CD4-positive, alpha-beta T cell treated with Interleukin-17A for 1 hour (primary cell): ENCODE measurements at places on chromosomes 16 and 17.
A peak's percentile ranks its signal among the peaks of the same experiment; 100 is the strongest.

DNA sequence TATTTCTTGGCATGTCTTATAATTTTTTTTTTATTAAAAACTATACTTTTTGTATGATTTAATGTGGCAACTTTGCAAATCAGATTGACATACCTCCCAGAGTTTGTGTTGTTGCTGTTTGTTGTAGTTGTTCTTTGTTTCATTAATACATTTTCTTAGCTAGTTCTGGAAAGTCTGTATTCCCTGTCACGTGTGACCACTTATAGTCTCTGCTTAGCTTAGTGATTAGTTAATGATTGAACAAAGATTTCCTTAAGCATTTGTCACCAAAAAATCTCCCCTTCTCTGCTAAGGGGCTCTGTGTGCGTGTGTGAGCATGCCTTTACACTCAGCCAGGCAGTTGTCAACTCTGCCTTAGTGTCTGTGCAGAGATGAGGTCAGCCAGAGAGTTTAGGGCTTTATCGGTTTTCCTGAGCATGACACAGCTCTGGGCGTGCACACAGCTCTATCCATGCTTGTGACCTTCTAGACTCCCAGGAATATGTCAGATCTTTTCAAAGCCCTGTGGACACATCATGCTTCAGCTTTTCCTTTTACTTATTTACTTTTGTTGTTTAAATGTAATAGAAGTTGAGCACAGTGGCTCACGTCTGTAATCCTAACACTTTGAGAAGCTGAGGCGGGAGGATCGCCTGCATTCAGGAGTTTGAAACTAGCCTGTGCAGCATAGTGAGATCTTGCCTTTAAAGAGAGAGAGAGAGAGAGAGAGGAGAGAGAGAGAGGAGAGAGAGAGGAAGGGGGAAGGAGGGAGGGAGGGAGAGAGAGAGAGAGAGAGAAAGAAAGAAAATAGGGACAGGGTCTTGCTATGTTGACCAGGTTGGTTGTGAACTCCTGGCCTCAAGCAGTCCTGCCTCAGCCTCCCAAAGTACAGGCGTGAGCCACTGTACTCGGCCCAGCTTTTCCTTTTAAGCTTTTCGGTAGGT, 21.9 kb downstream of the DNAI2 start:
- DNase-seq = no peak

DNA sequence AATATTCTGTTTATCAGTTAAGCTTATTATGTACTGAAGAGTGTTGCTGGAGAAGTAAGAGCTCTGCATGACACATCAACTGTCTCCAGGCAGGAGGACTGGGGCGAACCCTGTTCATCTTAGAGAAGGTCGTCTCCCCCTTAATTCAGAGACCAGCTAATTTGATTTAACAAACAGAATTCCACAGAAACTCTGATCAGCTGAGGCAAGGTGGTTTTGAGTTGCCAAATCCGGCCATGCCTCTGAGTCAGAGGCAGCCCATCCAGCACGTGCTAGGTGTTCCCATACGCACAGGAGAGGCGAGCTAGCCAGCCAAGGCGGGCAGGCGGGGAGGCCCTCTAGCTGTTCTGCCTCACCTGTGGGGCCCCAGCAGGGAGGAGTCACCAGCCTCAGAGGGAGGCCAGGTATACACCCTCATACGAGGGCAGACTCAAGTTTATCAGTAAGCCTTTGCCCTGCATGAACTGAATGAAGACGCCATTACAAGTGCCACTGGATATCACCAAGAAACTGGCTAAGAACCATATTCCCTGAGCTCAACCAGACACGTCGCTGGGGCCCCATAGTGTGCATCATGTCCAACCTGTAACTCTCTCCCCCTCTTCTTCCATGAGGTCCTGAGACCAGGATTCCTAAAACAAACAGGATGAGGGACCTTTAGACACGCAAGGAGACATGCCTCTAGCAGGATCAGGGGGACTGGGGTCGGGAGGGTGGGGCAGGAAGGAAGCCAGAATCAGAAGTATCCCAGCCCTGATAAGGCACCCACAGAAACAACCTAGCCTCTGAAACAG, 25.7 kb downstream of the STAT5A start:
- DNase-seq = no peak

DNA sequence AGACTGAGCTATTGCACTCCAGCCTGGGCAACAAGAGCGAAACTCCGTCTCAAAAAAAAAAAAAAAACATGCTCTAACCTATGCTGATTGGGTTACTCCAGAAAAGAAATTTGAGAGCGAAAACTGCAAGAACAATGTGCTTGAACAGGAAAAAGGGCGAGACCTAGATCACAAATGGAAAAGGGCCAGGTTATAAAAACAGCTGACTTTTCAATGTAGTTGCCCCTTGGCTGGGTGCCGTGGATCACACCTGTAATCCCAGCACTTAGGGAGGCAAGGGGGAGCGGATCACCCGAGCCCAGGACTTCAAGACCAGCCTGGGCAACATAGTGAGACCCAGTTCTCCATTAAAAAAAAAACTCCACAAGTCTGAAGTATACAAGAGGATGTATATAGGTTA, 48.8 kb downstream of the MRM3 start:
- no peak for DNase-seq

- DNase-seq = no peak
These were observed 117.8 kb downstream of the ADAMTS18 start for GRCh38 chr16:77317059-77317458.

DNA sequence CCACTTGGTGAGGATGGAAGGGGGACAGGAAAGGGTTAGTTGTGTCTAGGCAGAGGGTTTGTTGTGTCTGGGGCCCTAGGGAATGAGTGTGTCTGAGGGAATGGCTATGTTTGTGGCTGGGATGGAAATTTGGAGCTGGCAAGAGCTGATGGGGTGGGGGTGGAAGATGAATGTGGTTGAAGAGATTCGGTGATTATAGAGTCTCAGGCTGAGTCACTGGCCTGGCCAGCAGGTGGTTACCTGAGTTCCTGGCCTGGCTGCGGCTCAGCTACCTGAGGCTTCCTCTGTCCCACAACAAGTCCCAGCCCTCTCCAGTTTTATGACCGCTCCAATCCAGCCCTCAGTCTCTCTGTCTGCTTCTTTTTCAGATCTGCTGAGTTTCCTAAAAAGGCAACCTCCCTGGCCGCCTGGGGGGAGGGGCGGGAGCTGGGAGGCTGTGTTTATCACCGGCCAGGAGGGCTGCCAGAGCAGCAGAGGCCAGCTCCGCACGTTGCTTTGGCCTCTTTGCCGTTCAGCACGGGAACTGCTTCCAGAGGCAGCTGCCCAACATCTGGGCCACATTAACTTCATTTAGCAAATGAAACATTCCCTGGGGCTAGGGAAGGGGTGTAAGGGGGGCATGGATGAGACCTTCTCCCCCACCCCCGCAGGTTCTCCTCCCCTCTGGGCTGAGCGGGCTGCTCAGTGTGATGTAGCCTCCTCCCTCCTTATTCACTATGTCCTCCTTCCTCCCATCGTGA, 21.8 kb downstream of the ITGB3 start:
- no peak for DNase-seq

- DNase-seq = peak; percentile 26
These were observed 138.7 kb upstream of the RPH3AL start for GRCh38 chr17:491086-492021.

GRCh38 chr17:74677558-74678466, 34.9 kb downstream of the CD300LF start:
- peak; percentile 10 for DNase-seq

- DNase-seq = no peak
These were observed 77.0 kb upstream of the CA10 start for GRCh38 chr17:52235516-52235915.

GRCh38 chr17:50127697-50128361, 2.1 kb downstream of the SAMD14 start:
- no peak for DNase-seq

GRCh38 chr17:19239544-19239943, 2.4 kb downstream of the EPN2 start:
- no peak for DNase-seq

DNA sequence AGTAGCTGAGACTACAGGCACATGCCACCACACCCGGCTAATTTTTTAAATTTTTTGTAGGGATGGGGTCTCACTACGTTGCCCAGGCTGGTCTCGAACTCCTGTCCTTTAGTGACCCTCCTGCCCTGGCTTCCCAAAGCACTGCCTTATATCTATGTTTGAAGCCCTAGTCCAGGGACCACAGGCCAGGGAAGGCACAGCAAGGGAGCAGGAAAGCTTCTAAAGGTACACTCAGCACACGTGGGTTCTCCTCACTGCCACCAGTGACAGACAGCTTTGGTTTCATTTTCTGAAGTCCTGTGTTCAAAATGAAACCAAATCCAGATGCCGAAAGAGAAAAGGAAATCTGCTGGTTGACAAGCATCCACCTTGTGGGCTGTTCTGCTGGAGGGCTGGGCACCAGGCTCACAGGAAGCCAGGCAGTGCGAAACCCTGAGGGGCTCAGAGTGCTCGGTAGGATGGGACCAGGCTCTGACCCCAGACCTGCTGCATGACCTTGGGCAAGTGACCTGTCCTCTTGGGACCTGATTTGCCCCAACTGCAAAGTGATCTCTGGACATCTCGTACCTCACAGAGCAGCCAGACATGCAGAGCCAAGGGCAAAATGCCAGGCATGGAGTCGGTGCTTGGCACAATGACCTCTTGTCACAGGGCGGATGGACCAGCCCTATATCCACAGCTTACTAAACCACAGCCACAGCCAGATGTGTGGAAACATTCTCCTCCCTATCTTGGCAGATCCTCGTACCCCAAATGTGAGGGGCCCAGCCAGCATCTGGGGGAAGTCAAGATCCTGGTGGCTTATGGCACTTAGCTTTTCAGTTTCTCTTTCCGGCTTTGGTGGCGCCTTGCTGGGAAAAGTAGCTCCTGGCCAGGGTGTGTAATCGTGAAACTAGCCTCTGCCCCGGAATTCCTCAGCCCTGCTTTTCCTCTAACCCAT, 2.8 kb upstream of the SOCS1 start:
- peak; percentile 71 for DNase-seq

- no peak for DNase-seq
These were observed 103.3 kb upstream of the CLEC3A start for GRCh38 chr16:77918809-77919707.

- no peak for DNase-seq
These were observed 3.4 kb downstream of the VPS4A start for GRCh38 chr16:69314534-69314933.

- DNase-seq = no peak
These were observed 3.4 kb upstream of the MEFV start for GRCh38 chr16:3259836-3260235.

- peak; percentile 36 for DNase-seq
These were observed 1.6 kb downstream of the MLLT6 start for GRCh38 chr17:38706505-38707216.

GRCh38 chr16:27980919-27981700, 82.4 kb downstream of the GSG1L start:
- DNase-seq = no peak

- no peak for DNase-seq
These were observed 16.9 kb downstream of the GRIN2C start for GRCh38 chr17:74842599-74843351.

GRCh38 chr17:14048169-14048568, 21.1 kb upstream of the COX10 start:
- DNase-seq = peak; percentile 18

- no peak for DNase-seq
These were observed 51.2 kb upstream of the CIBAR2 start for GRCh38 chr16:85163278-85164112.

DNA sequence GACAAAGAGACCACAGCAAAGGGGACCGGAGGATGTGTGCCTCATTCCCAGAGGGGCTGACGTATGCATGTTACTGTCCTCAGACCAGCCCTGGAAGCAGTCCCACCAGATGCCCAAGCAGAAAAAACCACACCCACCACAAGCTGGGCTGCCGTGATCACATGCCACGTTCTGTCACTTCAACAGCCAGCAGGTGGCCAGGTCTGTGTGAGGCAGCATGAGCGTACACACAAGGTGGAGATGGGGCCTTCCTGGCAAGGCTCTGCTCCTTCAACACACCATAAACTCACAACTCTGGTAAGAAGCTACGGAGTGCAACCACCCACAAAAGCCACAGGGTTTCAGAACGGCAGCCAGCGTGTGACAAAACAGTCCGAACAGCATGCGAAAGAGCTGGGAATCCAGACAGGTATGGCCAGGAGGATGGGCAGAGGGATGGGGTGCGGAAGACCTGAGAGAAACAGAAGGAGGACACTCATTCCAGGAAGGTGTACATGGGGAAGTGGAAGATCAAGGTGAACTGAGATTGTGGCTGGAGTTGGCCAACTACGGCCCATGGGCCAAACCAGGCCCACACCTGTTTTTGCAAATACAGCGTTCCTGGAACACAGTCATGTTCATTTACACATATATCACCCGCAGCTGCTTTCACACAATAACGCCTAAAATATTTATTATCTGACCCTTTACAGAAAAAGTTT, 27.9 kb downstream of the MBTPS1 start:
- DNase-seq = peak; percentile 36
